ENCODE measurements at places on chromosomes 13 and 19.

DNA sequence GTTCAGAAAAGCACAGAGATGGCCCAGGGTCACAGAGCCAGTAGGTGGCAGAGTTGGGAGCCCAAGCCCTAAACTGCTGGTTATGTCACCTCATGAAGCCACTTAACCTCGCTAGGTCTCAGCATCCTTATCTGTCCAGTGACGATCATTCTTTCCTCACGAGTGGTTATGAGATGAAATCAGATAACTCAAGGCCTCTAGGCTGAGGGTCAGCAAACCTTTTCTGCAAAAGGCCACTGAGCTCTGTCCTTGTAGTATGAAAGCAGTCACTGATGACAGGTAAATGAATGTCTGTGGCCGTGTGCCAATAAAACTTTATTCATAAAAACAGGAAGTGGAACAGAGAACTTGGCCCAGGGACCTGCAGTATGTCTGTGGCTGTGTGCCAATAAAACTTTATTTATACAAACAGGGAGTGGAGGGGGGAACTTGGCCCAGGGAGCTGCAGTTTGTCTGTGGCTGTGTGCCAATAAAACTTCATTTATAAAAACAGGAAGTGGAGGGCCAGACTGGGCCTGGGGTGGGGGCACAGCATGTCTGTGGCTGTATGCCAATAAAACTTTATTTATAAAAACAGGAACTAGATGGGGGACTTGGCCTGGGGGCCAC, 71.2 kb downstream of the GNG7 start:
- no peak for DNase-seq

- DNase-seq, result no peak
These were observed 5.9 kb downstream of the ZSCAN22 start for GRCh38 chr19:58332697-58333096.

- DNase-seq, result no peak
These were observed 29.0 kb downstream of the TNFSF11 start for GRCh38 chr13:42602906-42603305.

GRCh38 chr13:113061796-113062425, 43.7 kb upstream of the F7 start:
- no peak for DNase-seq

DNA sequence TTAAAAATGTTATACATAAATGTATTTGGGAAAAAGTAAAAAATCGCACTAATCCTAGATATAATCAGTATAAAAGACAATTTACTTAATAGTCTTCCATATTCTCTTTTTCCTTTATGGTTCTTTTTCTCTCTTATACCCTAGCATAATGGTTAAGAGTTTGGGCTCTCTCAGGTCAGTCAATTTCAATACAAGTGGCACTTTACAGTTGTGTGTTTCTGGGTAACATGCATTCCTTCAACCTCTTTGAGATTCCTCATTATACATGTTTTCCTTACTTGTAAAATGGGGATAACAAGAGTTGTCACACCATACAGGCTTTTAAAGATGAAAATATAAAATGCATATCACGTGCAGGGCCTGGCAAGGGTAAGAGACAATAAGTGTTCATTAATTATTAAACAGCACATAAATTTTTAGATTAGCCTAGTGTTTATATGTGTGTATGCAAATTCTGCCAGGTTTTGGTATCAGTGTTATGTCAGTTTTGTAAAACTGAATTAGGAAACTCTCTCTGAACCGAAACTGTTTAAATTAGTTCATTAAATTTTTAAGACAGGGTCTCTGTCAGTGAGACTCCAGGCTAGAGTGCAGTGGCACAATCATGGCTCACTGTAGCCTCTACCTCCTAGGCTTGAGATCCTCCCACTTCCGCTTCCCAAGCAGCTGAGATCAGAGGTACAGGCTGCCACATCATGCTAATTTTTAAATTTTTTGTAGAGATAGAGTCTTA, 49.8 kb downstream of the ELF1 start:
- no peak for DNase-seq

DNA sequence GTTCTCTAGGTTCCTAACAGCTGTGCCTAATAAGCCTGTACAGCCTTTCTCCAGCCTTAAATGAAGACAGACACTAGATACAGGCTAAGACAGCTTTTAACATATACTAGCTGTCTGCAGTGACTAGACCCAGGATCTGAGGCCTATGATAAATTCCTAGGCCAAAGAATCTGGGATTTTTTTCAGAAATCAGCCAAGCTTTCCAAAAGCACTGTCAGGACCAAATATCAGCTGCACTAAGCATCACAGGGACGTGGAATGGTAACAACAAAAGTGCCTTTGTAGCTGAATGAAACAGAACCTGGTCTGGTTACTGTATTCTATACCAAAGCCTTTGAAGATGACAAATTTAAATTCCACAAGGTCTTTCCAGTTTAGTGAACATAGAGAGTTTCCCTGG, 77.9 kb upstream of the DOCK9 start:
- DNase-seq, result no peak

DNA sequence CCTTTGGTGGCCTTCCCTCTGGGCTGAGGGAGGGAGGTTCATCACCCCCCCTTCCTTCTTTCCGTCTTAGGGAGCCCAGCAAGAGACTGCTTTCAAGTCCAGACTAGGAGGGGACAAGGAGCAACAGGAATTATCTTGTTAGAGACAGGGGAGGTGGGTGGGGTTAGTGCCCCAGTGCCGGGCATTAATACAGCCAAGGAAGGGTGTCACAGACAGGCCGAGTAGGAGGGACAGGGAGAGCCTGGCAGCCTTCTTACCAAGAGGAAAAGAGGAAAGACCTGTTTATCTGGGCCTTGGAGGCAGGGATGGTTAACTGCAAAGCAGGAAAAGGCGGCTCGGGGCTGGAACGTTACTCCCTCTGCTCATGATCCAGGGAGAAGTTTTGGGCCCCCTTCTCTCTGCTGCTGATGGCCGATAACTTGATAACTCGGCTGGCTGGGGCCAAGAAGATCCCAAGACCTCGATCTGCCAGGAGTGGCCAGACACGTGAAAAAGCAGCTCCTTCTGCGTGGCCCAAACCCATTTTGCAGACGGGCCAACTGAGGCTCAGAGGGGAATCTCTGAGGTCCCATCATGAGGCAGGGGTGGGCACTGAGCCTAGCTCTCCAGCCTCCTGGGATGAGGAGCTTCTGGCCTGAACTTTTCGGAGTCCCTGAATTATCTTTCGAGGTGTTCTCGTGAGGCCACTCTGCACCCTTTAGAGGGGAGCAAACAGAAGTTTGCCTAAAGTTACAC, 79.3 kb downstream of the PTPRS start:
- DNase-seq, result no peak

DNA sequence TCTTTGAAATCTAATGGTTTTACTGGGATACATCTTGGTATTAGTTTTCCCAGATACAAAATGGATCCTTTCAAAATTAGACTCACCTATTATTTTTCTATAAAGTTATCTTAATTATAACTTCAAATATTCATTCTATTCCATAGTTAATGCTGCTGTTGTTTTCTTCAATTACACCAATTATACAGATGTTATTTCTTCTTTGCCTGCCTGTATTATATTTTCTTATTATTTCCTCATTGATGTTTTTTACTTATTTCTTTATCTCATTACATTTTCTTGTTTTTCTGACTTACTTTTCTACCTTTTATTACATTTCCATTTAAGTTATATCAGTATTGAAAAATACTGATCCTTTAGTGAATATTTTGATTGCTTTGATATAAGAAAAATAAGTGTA, 40.9 kb downstream of the SPACA7 start:
- DNase-seq, result no peak

DNA sequence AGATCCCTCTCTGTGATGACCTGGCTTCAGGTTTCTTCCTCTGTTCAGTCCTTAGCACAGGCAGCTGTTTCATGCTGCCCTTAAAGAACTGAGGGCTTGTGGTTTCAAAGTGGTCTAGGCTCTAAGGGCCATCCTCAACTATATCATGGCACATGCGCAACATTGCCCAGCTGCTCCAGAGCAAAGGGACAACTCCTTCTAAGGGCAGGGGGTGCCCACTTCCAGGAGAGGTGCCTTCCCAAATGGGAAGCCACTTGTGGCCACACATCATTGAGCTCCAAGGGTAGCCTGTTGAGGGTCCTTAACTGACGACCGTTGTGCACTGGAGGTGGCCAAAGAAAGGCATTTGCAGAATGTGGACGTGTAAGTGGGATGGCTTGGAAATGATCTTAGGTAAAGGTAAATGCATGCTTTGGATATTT, 7.3 kb downstream of the GPR183 start:
- no peak for DNase-seq

GRCh38 chr13:73273745-73274144, 214.9 kb downstream of the KLF5 start:
- DNase-seq, result no peak

DNA sequence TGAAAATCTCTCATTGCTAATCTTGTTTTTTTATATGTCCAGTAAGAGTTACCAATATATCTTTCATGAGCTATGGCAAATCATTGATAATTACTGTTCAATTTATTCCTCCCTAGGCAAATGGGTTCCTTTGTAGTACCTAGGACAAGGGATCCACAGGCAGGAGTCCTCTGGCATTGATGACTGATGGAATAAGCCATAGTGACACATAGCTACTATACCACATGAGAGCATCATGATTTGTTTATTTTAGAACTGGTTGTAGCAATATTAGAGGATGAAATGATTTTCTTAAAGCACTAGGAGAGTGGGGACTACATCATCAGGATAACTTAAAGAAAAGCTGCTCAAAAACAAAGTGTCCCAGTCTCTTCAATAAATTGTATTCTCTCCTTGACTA, 21.7 kb upstream of the MAB21L1 start:
- no peak for DNase-seq

DNA sequence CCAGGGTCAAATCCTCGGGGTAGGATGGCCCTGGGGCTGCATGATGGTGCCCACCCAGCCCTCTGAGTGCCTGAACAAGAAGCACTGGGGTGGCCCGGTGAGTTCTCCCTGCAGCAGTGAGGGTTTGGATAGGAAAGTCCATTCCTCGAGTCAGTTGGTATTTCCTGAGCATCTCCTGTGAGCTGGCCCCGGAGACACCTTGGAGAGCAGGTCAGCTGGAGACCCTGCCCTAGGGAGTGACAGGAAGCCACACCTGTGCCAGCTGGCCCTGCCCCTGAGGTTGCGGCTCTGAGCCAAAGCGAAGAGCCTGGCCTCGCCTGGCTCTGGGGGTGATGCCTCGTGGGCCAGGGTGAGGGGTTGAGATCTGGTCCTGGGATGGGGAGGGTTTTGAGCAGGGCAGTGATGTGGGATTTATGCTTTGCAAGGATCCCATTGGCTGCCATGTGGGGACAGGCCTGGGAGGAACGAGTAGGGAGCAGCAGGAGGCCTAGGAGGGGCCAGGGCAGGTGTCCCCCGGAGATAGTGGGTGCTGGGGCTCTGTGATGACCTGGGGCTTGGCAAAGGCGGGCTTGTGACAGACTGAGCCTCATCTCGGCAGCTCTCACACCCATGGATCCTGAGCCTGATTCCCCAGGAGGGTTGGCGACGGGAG, 16.0 kb downstream of the CRTC1 start:
- DNase-seq, result no peak
